Cardiac fibroblast (primary cell): ENCODE measurements at places on chromosomes 16 and 17.

DNA sequence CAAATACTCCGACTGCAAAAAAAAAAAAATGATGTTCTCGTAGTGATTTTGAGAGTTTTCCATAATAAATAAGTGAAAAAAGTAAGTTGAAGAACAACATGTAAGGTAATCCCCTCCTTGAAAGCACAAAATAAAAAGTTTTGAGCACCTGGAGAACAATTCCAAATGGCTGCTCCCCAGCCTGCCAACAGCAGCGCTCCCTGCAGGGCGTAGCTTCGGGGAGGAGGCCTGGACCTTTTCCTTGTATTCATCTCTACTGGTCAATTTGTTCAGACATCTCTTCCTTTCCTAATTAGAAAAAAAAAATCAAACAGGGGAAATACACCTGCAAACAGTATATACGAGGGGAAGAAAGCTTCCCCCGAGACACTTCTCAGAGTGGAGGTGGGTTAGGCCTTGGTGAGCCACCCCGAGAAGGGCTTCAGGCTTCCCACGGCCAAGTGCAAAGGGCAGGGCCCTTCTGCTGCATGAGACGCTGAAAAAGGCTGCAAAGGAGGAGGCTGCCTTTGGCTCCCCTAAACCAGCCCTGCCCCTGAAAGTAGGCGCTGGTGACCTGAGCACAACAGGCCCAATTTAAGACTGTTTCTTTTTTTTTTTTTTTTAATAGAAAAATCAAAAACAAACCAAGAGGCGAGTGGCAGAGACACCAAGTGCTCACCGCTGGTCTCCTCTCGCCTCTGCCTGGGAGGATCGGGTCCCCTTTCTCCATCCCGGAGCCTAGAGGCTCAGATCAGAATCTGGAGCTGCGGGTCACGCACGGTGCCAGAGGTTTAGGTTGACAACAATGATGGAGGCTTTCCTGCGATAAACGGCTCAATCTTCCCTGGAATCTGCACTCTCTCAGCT, 193.1 kb upstream of the FOXF1 start:
- no peak for DNase-seq

GRCh38 chr16:7976563-7976962, 613.7 kb downstream of the TMEM114 start:
- no peak for DNase-seq

GRCh38 chr16:87802670-87803069, 36.9 kb upstream of the KLHDC4 start:
- no peak for DNase-seq

DNA sequence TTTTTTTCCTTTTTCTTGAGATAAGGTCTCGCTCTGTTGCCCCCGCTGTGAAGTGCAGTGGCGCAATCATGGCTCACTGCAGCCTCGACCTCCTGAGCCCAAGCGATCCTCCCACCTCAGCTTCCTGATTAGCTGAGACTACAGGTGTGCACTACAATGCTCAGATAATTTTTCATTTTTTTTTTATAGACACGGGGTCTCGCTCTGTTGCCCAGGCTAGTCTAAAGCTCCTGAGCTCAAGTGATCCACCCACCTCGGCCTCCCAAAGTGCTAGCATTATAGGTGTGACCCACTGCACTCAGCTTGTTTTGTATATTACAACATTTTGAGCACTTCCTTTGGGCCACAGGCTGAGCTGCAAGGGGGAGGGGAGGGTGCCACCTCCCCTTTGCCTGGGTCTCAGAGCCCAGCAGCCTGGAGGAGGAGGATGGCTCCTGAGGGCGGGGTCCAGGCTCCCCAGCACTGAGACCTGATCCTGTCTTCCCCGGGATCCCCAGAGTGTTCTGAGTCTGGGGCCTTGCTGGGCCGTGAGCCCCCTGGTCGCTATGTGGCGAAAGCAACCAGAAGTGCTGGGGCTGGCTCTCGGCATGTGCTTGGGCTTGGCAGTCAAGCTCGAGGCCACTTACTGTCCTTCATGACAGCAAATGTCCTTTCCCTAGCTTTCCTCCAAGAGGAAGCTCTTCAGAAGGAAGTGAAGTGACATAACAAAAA, 8.1 kb downstream of the DEF8 start:
- DNase-seq = no peak

- DNase-seq = no peak
Measured at GRCh38 chr17:10314329-10314728, 58.5 kb downstream of the MYH13 start.
